Left ventricle myocardium superior (tissue), 1 donor: ENCODE measurements at places on chromosomes 4 and X. TPM values are rescaled to one million over a fixed set of nuclear protein-coding genes. Genes with fewer than 3 reads are reported as not detected.

DNA sequence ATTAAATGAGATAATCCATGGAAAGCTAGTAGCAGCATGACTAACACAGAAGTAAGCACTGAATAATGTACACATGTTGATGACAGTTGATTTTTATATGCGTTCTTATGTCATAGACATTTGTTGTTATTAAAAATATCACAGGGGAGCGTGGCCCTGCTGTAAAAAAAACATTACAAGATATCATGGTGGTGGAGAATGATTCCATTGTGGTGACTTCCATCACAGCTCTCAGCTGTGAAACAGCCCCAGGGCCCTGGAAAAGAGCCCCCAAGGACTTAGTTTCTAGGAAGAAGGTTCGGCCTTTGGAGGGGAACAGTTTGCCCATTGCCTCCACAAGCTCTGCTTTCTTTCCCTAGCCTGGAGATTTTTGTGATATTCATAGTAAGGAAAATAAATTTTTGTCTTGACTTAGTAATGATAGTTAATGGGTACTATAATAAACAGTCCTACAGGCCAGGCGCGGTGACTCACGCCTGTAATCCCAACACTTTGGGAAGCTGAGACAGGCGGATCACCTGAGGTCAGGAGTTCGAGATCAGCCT lies 49.9 kb downstream of the FAM114A1 start:
- no peak for DNase-seq

Gene ETFDH
- total RNA-seq: 391 TPM

Gene SASH3
- 1.8 TPM for total RNA-seq

DNA sequence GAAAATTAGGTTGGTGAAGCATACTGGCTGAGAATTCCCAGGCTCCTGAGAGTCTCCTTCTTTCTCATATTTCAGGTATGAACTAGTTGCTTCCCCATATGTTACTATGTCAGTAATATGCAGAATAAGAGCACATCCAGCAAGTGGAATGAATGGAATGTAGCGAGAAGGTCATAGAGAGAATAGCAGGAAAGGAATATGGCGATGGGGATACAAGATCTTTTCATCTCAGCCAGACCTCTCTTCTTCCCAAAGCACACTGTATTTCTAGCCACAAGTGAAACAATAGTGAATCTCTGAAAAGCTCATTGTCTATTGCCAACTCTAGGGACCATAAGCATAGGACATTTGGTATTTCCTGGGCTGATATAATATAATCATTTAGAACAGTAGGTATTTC lies 54.6 kb upstream of the MMAA start:
- no peak for DNase-seq

GRCh38 chr4:98581126-98581525 lies 77.3 kb downstream of the TSPAN5 start:
- DNase-seq: no peak

DNA sequence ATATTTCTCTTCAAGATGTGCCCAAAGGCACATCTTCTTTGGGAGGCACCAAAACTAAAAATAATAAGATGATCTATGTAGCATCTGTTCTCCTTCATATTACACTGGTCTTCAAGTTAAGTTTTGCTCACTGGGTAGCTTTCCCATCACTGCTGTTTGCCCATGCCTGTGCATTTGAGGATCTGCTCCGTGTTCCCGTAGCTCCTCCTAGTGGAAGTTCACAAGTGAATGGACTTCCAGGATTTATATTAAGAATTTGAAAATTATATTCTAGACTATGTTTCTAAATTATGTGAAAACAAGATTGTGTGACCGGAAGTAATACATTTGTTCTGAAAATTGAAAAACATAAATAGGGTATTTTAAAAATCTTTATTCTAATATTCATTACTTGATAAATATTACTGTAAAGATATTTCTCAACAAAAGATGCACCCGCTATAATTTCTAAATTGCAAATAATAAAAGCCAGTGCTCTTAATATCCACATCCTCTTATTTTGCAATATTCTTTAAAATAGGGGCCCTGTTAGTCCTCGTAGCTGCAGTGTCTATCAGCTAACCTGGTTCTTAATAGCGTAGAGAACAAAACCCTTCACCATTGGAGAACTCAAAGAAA lies 147.7 kb downstream of the RBM46 start:
- no peak for DNase-seq
